ENCODE measurements at places on chromosomes 4 and X.
A peak's percentile ranks its signal among the peaks of the same experiment; 100 is the strongest.

- H3K4me3 ChIP-seq, result no peak overlapping the region
- H3K27ac ChIP-seq, result no peak overlapping the region
- no peaks in the 10 kb centered on the region for H3K27me3 ChIP-seq
- no peaks in the 10 kb centered on the region for H3K36me3 ChIP-seq
- no peaks in the 10 kb centered on the region for H3K4me1 ChIP-seq
Observed at GRCh38 chr4:77783895-77784294, 35.3 kb downstream of the CNOT6L start.

DNA sequence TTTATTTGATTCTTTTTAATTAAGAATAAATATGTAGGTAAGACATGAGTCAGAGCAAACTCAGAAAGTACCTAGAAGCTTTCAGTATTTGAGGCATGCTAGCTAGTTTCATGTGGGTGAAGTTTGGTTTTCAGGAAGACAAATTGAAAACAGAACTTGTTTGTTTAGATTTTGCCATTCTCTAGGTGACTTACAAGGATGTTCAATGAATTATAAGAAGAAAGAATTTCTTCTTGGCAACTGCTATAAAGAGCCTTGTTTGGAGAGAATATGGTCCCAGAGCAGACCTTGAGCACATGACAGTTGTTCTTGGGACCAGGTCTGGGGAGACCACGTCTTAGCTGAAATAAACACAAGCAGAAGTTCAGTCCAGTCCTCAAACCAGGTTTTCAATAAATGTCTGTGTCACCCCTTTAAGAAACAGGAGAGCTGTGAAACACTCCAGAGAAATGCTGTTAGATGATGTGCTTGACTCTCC is 38.0 kb upstream of the IL21 start:
- no peak overlapping the region for H3K27ac ChIP-seq
- no peak for DNase-seq
- H3K36me3 ChIP-seq, result no peaks in the 10 kb centered on the region
- no peak overlapping the region for H3K4me3 ChIP-seq
- H3K4me1 ChIP-seq, result no peaks in the 10 kb centered on the region

- DNase-seq, result no peak
- no peak overlapping the region for H3K27ac ChIP-seq
- H3K4me3 ChIP-seq, result no peak overlapping the region
- no peaks in the 10 kb centered on the region for H3K36me3 ChIP-seq
- peaks cover 2% of the 10 kb centered on the region for H3K4me1 ChIP-seq
- no peaks in the 10 kb centered on the region for H3K27me3 ChIP-seq
Observed at GRCh38 chr4:175705407-175705806, 106.7 kb downstream of the GPM6A start.

DNA sequence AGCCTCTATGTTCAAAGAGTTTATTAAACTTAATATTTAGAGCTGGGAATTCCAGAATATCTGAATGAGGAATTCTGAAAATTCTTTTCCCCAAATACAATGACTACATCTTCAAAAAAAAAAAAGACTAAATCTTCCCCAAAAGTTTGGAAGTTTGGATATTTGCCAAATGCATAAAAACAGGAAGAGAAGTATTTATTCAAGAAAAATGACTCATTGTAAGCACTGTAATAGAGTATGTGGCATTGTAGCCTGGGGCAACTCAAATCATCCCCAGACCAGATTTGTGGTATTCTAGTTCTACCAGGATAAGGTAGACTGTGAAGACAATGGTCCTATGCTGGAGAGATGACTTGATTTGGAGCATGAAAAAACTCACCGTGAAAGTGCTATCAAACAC is 78.5 kb upstream of the PDHA2 start:
- no peaks in the 10 kb centered on the region for H3K4me1 ChIP-seq
- no peak overlapping the region for H3K4me3 ChIP-seq
- peak; percentile 80 for DNase-seq
- H3K27ac ChIP-seq, result peak overlapping the region; percentile 16

GRCh38 chr4:114225436-114225835 is 246.0 kb upstream of the ARSJ start:
- H3K27me3 ChIP-seq, result no peaks in the 10 kb centered on the region
- H3K4me1 ChIP-seq, result no peaks in the 10 kb centered on the region
- no peak overlapping the region for H3K27ac ChIP-seq
- H3K36me3 ChIP-seq, result no peaks in the 10 kb centered on the region
- H3K4me3 ChIP-seq, result no peak overlapping the region

GRCh38 chr4:133776961-133777360 is 424.6 kb downstream of the PABPC4L start:
- no peak overlapping the region for H3K27ac ChIP-seq
- no peaks in the 10 kb centered on the region for H3K36me3 ChIP-seq
- H3K4me3 ChIP-seq, result no peak overlapping the region

All from mesenchymal stem cell (in vitro differentiated cells and primary cell).